ENCODE measurements at places on chromosomes 11 and 22.

- DNase-seq, result peak; percentile 70
Observed at GRCh38 chr11:23288003-23288783, 427.9 kb upstream of the CCDC179 start.

DNA sequence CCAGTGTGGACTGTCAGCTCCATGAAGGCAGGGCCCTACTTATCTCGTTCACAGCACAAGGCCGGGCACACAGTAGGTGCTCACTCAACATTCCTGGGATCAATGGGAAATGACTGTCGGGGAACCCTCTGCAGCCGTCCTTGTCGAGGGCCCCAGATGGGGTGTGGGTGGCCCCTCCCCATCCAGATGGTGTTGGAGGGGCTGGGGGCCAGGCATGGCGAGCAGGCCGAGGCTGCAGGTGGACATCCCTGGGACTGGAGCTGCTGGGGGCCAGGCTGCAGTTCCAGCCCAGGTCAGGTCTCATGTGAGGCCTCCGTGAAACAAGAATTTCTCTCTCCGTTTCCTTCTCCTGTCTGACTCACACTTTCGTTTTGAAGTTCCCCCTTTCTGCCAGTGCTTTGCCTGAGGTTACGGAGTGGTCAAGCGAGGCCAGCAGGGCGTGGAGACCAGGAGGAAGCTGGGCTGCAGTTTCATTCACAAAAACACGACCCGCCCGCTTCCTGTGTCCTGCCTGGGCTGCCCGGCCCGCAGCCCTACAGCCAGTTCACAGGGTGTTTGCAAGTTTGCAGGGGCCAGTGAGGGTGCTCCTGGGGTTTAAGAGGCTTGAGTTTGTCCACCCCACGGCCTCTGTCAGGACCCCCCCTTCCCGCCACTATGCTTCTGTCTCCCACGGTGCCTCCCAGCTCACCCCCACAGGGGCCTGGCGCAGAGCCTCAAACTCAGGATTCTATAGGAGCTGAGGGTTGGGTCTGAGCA is 4.5 kb downstream of the MYEOV start:
- no peak for DNase-seq

- DNase-seq, result no peak
Observed at GRCh38 chr11:124172101-124172500, 11.0 kb upstream of the OR10D3 start.

GRCh38 chr11:5238486-5238885 is 4.2 kb upstream of the HBD start:
- DNase-seq, result no peak

- peak; percentile 50 for DNase-seq
Observed at GRCh38 chr11:44766112-44766971, 39.6 kb downstream of the TSPAN18 start.

DNA sequence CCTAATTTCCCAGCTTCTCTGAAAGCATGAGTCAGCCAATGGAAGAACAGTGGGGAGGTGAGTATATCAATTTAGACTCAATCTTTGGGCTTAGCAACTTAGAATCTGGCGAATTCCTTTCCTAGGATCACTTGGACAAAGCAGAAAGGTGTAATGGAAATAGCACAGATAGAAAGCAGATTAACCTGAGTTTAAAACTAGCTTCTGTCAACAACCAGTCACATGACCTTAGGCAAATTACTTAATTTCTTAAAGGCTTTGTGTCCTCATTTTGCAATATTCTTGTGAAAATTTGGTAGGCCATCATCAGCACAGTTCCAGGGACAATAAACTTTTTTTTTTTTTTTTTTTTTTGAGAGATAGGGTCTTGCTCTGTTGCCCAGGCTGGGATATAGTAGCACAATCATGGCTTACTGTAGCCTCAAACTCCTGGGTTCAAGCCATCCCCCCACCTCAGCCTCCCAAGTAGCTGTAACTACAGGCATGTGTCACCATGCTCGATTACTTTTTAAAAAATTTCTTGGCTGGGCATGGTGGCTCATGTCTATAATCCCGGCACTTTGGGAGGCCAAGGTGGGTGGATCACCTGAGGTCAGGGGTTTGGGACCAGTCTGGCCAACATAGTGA is 40.8 kb upstream of the PCF11 start:
- no peak for DNase-seq

GRCh38 chr11:134537941-134538340 is 125.9 kb upstream of the B3GAT1 start:
- no peak for DNase-seq

DNA sequence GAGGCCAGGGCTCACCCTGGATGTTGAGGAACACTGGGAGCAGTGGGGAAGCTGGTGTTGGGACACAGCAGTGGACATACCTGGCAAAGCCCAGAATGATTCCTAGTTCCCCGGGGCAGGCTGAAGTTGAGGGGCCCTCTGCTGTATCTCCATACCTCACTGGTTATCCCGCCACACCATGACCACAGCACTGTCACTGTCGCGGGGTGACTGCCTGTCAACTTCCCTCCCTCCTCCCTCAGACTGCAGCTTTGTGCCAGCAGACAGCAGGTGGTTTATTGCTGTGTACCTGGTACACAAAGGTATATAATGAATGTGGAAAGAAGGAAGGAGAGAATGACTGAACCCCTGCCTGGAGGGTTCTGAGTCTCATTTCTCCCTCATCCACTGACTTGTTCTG is 318.7 kb downstream of the TMEM135 start:
- no peak for DNase-seq

- DNase-seq, result no peak
Observed at GRCh38 chr11:9016916-9017642, 13.3 kb upstream of the NRIP3 start.

GRCh38 chr11:118198370-118198769 is 21.9 kb upstream of the SCN2B start:
- DNase-seq, result peak; percentile 10

DNA sequence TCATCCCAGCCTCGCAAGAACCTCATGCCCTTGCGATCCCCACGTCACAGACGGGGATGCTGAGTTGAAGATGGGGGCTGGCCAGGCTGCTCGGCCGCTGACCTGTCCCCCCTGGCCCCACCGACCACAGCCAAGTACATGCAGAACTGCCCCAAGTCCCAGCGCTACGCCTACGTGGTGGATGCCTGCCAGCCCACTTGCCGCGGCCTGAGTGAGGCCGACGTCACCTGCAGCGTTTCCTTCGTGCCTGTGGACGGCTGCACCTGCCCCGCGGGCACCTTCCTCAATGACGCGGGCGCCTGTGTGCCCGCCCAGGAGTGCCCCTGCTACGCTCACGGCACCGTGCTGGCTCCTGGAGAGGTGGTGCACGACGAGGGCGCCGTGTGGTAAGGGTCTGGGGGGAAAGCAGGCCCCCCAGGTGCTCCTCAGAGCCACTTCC is 10.0 kb downstream of the MUC5B start:
- no peak for DNase-seq

GRCh38 chr11:12800032-12800671 is 125.9 kb downstream of the TEAD1 start:
- DNase-seq, result no peak

DNA sequence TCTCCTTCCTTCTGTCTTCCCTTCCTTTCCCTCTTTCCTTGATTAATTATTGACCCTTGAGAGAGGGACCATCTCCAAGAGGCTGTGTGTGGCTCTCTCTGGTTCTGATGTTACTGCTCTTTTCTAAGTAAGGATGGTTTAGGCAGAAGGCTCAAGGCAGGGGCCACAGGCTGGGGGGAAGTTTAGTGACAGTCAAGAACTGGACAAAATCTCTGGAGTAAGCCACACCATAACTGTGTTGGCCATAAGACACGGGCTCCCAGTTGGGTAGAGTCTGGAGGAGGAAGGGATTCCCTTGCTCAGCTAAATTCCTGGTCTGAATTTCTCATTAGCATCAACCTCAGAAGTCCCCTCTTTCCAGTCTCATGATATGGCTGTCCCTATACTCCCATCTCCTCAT is 74.7 kb downstream of the BUD13 start:
- no peak for DNase-seq

DNA sequence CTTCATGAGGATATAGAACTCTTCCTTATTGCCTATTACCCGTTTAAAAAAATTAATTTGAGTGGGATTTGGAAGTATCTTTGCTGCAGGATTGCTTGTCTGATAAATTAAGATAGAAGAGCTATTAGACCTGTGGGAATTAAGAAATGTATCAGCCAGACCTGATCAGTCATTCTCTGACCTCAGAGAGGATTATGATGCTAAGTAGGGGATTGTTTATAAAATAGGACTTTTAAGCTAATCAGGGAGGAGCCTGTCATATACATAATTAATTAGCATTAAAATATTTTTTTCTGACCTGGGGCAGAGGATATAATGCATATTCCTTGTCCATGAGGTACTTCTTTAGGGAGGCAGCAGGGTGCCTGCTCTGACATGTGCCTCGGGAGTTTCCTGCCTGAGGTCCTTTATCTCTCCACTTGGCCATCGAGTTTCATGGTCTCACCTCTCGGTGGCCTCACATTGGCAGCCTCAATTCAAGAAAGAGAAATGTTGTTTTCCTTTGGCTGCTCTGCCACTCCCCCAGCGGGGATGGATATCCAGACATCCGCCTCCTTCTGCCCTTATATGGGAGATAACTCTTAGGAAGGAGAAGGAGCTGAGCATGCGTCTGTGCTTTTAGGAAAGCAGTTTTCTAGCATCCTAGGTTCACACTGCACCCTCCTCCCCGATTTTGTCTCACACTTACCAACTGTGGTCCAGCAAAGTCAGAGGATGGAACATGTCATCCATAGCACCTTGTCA is 41.1 kb downstream of the DIXDC1 start:
- DNase-seq, result peak; percentile 47

- no peak for DNase-seq
Observed at GRCh38 chr11:34333787-34334186, 24.0 kb downstream of the ABTB2 start.

GRCh38 chr11:36114095-36114494 is 170.2 kb downstream of the LDLRAD3 start:
- no peak for DNase-seq

- no peak for DNase-seq
Observed at GRCh38 chr22:24141586-24141985, 39.7 kb upstream of the SUSD2 start.

DNA sequence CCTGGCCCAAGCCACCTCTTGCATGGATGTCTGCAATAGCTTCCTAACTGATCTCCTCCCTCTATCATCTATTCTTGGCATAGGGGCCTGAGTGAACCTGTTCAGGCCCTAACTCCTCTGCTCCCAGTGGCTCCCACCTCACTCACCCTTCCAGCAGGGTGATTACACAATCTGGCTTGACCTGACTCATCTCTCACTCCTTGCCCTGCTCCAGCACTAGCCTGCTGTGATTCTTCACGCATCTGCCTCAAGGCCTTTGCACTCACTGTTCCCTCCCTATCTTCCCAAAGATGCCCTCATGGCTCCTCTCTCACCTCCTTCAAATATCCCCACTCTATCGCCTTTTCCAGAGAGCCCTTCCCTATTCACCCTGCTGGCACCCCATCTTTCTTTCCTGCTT is 10.5 kb downstream of the SCN4B start:
- DNase-seq, result no peak

DNA sequence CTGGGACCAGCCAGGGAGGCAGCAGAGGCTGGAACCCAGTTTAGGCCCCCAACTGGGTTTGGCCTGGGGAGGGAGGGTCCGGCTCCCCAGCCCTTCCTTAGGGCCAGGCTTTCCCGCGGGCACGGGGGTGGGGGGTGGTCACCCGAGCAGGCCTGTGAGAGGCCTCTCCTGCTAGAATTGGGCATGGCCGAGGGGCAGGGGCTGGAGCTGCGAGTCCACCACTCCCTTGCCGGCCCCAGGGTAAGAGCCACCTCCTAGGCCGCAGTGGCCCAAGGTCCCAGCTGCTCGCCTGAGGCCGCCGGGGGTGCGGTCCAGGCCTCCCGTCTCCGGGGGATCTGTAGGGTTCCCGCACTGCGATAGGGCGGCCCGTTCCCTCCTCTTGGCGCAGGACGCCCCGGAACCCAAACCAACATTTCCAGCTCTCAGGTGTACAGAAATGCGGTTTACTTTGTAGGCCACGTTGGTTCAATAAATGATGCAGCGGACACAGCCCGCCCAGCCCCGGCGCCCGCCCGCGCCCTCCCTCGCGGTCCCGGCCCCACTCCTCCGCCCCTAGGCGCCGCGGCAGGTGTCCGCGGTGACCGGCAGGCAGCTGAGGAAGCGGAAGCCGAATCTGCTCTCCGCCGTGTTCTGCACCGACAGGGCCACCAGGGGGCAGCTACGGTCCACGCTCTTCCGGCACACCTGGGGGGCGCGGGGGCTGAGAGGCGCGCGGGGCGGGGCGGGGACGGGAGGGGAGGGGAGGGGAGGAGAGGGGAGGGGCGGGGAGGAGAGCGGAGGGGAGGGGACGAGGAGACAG is 5.9 kb downstream of the LMNTD2 start:
- no peak for DNase-seq

DNA sequence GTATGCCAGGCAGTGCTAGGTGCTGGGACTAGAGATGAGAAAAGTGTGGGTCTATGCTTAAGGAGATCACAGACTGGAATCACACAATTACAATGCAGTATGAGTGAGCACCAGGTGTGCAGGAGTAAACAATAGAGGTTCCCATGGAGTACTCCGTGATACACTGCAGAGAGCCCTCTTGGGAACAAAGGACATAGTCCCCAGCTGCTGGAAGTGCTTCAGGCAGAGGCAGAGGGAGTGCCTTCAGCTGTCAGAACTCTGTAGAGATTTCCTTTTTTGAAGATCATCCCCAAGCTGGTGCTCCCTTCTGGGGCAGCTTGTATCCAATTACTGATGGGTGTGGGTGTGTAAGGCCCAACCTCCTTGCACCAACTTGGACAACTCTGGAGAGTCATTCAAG is 143.5 kb upstream of the PLET1 start:
- DNase-seq, result no peak

DNA sequence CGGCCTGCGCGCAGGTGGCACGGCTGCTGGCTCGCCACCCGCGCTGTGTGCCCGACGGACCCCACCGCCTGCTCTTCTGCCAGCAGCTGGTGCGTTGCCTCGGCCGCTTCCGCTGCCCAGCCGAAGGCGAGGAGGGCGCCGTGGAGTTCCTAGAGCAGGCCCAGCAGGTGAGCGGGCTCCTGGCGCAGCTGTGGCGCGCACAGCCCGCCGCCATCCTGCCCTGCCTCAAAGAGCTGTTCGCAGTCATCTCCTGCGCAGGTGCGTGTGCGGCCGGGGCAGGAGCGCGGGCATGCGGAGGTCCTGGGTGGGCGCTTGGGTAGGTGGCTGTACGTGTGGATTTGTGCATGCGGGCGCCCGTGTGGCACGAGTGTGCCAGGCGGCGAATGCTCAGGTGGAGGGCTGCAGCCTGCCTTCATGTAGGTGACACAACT is 8.0 kb downstream of the USP35 start:
- DNase-seq, result no peak

- no peak for DNase-seq
Observed at GRCh38 chr11:33542921-33543320, 157.7 kb downstream of the C11orf91 start.

GRCh38 chr11:62546929-62547625 is 471 bp upstream of the AHNAK start:
- DNase-seq, result no peak

GRCh38 chr11:67006029-67006884 is 16.7 kb upstream of the SYT12 start:
- no peak for DNase-seq

- no peak for DNase-seq
Observed at GRCh38 chr11:73498343-73498742, 99.6 kb downstream of the FAM168A start.
